Retinal pigment epithelial cell (primary cell): ENCODE measurements at places on chromosomes 4 and X.

DNA sequence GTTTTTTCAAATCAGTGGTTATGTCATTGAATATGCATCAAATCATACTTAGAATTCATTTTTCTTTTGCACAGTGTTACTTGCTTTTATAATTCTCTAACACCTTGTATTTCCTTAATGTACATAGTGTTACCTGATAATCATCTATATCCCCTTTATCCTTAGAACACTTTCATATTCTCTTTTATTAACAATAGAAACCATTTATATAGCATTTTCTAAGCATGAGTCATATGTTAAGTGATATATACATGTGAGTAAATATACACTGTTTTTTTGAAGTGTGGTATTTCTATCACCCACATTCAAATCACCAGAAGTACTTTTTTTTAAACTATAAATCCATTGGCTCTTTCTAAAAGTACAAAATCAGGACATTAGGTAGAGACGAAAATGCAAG lies 15.3 kb downstream of the EPHA5 start:
- DNase-seq: no peak

GRCh38 chr4:95660719-95661118 lies 111.9 kb upstream of the UNC5C start:
- no peak for DNase-seq

DNA sequence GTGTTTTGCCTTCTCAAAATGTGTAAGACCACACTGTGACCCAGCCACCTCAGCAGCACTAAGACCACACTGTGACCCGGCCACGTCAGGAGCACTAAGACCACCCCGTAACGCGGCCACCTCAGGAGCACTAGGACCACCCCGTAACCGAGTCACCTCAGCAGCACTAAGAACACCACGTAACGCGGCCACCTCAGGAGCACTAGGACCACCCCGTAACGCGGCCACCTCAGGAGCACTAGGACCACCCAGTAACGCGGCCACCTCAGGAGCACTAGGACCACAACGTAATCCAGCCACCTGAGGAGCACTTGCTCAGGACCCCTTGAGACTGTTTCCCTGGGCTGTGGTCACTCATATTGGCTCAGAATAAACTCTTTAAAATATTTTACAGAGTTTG lies 71.7 kb downstream of the MTNR1A start:
- no peak for DNase-seq

DNA sequence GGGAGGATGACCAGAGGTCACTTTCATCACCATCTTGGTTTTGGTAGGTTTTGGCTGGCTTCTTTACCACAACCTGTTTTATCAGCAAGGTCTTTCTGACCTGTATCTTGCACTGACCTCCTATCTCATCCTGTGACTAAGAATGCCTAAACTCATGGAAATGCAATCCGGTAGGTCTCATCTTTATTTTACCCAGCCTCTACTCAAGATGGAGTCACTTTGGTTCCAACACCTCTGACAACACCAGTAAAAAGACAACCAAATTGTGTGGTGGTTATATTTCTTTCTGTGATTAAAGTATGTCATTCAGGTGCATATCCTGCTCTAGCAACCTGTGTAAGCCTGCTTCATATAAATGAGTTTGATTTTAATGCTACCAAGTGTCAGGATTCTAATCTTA lies 636.7 kb downstream of the PCDH7 start:
- no peak for DNase-seq

DNA sequence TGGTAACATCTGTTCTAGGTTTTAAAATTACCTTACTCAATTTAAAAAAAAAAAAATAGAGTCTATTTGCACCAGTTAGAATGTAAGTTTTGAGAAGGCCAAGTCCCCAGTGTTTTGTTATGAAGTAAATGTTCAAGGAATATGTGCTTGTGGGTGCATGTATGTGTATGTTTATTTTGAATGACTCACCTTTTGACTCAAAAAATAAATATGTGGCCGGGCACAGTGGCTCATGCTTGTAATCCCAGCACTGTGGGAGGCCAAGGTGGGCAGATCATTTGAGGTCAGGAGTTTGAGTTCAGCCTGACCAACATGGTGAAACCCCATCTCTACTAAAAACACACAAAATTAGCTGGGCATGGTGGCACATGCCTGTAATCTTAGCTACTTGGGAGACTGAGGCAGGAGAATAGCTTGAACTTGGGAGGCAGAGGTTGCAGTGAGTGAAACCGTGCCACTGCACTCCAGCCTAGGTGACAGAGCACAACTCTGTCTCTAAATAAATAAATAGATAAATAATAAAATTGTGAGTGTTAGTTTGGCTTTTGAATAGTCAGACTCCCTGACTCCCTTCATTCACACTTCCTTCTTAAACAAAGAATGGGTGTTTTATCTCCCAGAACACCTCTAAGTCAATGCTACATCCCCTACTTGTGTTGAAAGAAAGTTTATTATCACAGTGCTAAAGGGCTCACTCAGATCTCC lies 511.3 kb upstream of the PCDH7 start:
- no peak for DNase-seq

- DNase-seq: no peak
Measured at GRCh38 chr4:153705743-153706468, 21.8 kb downstream of the TLR2 start.

GRCh38 chrX:143363419-143363818 lies 153.9 kb downstream of the SPANXN3 start:
- no peak for DNase-seq
